Activated T-helper 2 cell treated with anti-CD3 and anti-CD28 coated beads, Interferon-gamma antibody, Interleukin-2, Interleukin-4, amounts not matched to agents 10 μg/mL and 5 μg/mL and 100 μg/mL, durations not matched to agents 14 hours and 24 hours and 36 hours (primary cell): ENCODE measurements at places on chromosomes 2 and 18.

- no peak for DNase-seq
- H3K4me3 ChIP-seq: no peak overlapping the region
- H3K27ac ChIP-seq: no peak overlapping the region
- peaks cover 21% of the 10 kb centered on the region for H3K27me3 ChIP-seq
- no peaks in the 10 kb centered on the region for H3K4me1 ChIP-seq
These were observed 65.6 kb upstream of the RFX8 start for GRCh38 chr2:101540518-101540917.

DNA sequence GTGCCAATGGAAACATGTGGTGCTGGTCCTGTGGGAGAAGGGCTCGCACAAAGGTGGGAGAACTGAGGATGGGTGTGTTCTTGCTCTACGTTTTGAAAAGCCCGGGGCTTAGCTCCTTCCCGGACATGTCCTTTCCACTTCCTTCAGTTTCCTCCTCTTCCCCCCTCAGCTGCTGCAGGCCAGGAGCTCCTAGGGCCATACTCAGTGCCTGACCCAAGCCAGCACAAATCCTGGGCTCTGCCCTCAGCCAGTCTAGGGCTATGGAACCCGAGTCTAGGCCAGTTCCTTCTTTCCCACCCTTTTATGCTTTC is 1.4 kb upstream of the SIX2 start:
- peak overlapping the region; percentile 21 for H3K4me3 ChIP-seq
- peaks cover 85% of the 10 kb centered on the region for H3K27me3 ChIP-seq
- H3K27ac ChIP-seq: no peak overlapping the region
- H3K4me1 ChIP-seq: peaks cover 7% of the 10 kb centered on the region

- DNase-seq: no peak
- peaks cover 49% of the 10 kb centered on the region for H3K36me3 ChIP-seq
- H3K27me3 ChIP-seq: no peaks in the 10 kb centered on the region
- peak overlapping the region; percentile 95 for H3K4me3 ChIP-seq
These were observed 2.6 kb downstream of the PMAIP1 start for GRCh38 chr18:59902131-59902992.

- peaks cover 15% of the 10 kb centered on the region for H3K36me3 ChIP-seq
- no peak overlapping the region for H3K27ac ChIP-seq
- H3K4me1 ChIP-seq: peaks cover 11% of the 10 kb centered on the region
- no peak overlapping the region for H3K4me3 ChIP-seq
- no peaks in the 10 kb centered on the region for H3K27me3 ChIP-seq
- no peak for DNase-seq
These were observed 14.2 kb downstream of the HPCAL1 start for GRCh38 chr2:10316860-10317259.

DNA sequence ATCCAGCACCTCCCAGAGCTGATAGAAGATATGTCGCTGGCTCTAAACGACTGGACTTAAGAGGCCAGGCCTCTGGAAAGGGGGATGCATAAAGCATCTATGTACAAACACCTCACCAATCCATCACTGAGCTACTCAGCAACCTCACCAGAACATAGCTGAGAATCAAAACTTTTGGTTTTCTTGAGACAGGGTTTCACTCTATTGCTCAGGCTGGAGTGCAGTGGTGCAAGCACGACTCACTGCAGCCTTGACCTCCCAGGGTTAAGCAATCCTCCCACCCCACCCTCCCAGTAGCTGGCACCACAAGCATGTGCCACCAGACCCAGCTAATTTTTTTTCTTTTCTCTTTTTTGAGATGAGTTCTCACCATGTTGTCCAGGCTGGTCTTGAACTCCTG is 62.9 kb upstream of the MSH6 start:
- DNase-seq: no peak
- no peaks in the 10 kb centered on the region for H3K36me3 ChIP-seq
- H3K4me3 ChIP-seq: no peak overlapping the region
- no peaks in the 10 kb centered on the region for H3K4me1 ChIP-seq
- H3K27me3 ChIP-seq: no peaks in the 10 kb centered on the region

DNA sequence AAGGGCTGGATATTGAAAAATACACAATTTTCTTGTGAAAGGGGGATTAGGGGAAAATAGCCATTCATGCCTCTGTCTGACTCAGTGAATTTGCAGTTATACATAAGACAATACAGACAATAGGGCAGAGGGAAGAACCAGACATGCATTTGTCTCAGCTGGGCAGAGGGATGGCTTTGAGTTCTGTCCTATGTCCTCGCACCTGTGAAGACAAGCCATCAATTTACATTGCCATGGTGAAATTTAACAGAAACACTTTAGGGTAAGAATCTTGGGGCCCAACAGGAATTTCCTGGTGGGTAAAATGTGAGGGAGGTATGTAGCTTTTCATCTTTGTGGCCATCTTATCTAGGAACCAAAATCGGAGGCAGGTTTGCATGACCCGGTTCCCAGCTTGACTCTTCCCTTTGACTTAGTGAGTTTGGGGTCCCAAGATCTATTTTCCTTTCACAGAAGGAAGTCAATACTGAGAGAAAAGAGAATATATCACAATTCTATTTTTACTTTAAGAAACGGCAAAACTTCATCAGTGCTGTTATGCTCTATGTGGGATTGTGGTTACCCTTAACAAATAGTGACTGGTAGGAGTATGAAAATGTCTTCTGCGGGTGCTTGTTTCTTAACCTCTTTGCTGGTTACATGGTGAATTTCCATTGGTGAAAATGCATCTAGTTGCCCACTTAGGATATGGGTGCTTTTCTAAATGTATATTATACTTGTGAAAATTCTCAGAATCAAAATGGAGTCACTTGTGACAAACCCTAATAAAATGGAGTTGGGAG is 221.8 kb downstream of the SPP2 start:
- H3K27me3 ChIP-seq: no peaks in the 10 kb centered on the region
- H3K27ac ChIP-seq: peak overlapping the region; percentile 78
- no peak overlapping the region for H3K4me3 ChIP-seq
- peaks cover 74% of the 10 kb centered on the region for H3K4me1 ChIP-seq

DNA sequence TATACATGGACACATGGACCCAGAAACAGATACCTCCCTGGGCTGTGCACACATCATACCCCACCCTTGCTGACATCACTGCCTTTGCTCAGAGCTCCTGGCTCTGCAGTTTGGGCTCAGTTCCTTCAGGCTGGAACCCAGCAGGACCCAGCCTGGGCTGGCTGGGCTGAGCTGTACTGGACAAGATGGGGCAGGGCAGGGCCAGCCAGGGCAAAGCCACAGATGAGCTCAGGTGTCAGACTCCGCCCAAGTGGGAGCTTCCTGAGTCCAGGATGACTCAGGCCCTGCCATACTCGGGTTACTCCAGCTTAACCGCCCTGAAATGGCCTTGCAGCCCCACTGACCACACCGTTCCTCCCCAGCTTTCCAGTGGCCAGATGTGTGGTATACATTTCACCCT is 284.9 kb downstream of the OSR1 start:
- H3K27me3 ChIP-seq: no peaks in the 10 kb centered on the region
- H3K4me3 ChIP-seq: no peak overlapping the region
- no peaks in the 10 kb centered on the region for H3K4me1 ChIP-seq
- no peak overlapping the region for H3K27ac ChIP-seq

- no peaks in the 10 kb centered on the region for H3K27me3 ChIP-seq
- peak overlapping the region; percentile 63 for H3K27ac ChIP-seq
- no peak overlapping the region for H3K4me3 ChIP-seq
- peaks cover 20% of the 10 kb centered on the region for H3K4me1 ChIP-seq
These were observed 114.5 kb downstream of the USP34 start for GRCh38 chr2:61356261-61356957.

- no peaks in the 10 kb centered on the region for H3K36me3 ChIP-seq
- H3K4me1 ChIP-seq: peaks cover 24% of the 10 kb centered on the region
- no peak overlapping the region for H3K27ac ChIP-seq
- H3K4me3 ChIP-seq: no peak overlapping the region
- no peak for DNase-seq
These were observed 94.6 kb upstream of the PPP1CB start for GRCh38 chr2:28656937-28657615.

DNA sequence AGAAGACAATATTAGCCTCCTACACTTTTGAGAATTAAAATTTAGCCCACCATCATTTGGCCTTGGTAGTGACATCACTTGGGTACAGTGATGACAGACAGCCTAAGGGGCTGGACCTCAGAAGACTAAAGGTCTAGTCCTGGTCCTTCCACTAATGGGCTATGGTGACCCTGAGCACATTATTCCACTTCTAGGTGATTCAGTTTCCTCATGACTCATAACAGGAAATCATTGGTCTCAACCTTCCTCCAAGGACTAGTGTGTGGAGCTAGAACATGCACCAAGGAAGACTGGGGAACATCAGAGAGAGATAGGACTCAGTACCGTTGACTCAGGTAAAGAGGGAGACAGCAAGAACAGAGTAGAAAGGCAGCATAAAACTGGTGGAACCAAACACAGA is 64.0 kb downstream of the TFCP2L1 start:
- H3K4me3 ChIP-seq: no peak overlapping the region
- H3K36me3 ChIP-seq: no peaks in the 10 kb centered on the region
- H3K27me3 ChIP-seq: no peaks in the 10 kb centered on the region
- no peak for DNase-seq

DNA sequence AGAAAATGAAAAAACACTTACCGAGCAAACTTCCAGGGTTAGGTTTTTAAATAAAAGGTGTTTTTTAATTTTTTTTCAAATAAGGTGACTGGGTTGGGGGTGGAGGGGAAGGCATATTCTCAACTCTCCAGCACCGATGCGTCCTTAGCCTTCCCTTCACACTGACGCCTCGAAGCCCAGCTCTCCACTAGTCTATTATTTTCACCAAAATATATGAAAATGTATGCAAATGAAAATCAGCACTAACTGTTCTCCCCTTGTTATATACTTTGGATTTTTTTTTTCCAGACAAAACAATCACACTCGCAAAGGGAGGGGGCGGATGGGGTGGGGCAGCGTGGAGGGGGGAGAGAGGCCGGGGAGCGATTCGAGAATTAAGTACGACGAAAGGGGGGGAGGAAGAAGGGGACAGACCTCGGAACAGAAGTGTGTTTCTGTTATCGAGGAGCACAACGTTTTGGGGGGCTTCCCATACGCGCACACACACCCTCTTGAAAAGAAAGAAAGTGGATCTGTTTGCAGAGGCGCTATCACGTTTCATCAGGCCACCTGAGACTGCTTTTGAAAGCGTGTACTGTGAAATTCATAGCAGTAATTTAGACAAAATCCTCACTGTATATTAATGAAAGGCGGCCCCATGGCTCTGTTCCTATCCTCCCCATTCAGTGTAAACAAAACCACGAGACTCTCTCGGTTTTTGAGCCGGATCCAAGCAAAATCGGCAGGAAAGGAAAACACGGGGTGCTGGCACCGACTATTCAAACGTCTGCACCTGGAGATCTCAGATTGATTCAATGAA is 2.4 kb upstream of the POU3F3 start:
- no peak overlapping the region for H3K27ac ChIP-seq
- no peak for DNase-seq
- H3K4me1 ChIP-seq: peaks cover 18% of the 10 kb centered on the region
- H3K27me3 ChIP-seq: peaks cover 81% of the 10 kb centered on the region
- H3K4me3 ChIP-seq: no peak overlapping the region
- peaks cover 7% of the 10 kb centered on the region for H3K36me3 ChIP-seq

GRCh38 chr2:45992021-45992740 is 305.0 kb upstream of the EPAS1 start:
- H3K27ac ChIP-seq: no peak overlapping the region
- peaks cover 2% of the 10 kb centered on the region for H3K4me1 ChIP-seq
- H3K4me3 ChIP-seq: no peak overlapping the region
- H3K27me3 ChIP-seq: no peaks in the 10 kb centered on the region
- no peak for DNase-seq
- no peaks in the 10 kb centered on the region for H3K36me3 ChIP-seq

GRCh38 chr2:207711750-207712530 is 500 bp downstream of the CCNYL1 start:
- H3K27me3 ChIP-seq: no peaks in the 10 kb centered on the region
- peak; percentile 50 for DNase-seq
- peaks cover 4% of the 10 kb centered on the region for H3K36me3 ChIP-seq
- H3K4me3 ChIP-seq: peak overlapping the region; percentile 96

- no peak overlapping the region for H3K27ac ChIP-seq
- H3K4me1 ChIP-seq: no peaks in the 10 kb centered on the region
- no peak for DNase-seq
These were observed 364.5 kb upstream of the CDH2 start for GRCh38 chr18:28541276-28541930.

DNA sequence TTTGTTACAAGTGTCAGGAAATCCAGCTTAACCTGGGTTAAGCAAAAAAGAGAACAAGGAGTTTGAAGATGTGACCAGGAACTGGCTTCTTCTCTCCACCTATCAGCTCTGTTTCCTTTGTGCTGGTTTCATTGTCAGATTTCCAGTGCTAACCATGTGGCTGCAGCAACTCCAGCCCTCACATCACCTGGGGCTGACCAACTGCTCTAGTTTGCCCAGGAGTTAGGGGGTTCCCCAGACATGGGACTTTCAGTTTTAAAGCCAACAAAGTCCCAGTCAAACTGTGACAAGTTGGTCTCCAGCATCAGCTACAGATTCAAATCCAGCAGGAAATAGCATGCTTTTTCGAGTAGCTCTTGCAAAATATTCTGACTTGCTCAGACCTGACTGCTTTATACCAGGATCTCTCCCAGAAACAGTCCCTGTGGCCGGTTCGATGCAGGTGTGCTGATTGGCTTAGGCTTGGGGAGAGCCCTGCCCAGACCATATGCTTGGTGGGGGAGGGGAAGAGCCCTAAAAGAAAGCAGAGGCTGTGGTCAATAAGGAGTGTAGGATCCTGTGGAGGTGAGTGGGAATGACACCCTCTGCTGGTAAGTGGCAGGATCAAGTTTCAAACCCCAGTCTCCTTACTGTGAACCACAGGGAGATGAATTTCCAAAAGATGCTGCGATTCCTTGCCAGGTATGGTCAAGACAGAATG is 49.5 kb downstream of the KCNE4 start:
- H3K27ac ChIP-seq: no peak overlapping the region
- H3K4me1 ChIP-seq: no peaks in the 10 kb centered on the region
- no peaks in the 10 kb centered on the region for H3K36me3 ChIP-seq
- no peak overlapping the region for H3K4me3 ChIP-seq
- no peak for DNase-seq

DNA sequence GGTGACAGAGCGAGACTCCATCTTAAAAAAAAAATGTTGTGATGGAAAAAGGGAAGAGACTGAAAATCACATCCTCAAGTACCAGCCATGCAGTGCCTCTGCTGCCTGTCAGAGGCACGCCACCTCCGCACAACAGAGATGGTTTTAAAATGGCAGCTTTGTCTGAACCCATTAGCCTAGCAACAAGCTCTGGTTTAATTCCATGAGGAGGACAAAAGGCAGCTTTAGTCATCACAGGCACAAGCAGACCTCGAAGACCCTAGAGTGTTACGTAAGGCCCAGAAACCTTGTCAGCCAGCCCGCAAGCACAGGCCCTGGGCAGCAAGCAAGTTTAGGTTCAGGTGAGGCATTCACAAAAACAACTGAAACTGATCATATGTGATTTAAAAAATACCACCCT is 10.4 kb downstream of the LCT start:
- peaks cover 16% of the 10 kb centered on the region for H3K4me1 ChIP-seq
- no peaks in the 10 kb centered on the region for H3K27me3 ChIP-seq
- no peak overlapping the region for H3K4me3 ChIP-seq
- no peak overlapping the region for H3K27ac ChIP-seq
- no peak for DNase-seq
- peaks cover 30% of the 10 kb centered on the region for H3K36me3 ChIP-seq
